ENCODE measurements at places on chromosomes 4 and X.

GRCh38 chr4:182897601-182898478, 19.3 kb downstream of the DCTD start:
- no peak for DNase-seq

GRCh38 chrX:1661048-1661921, 46.4 kb downstream of the ASMT start:
- DNase-seq = no peak

- DNase-seq = no peak
Measured at GRCh38 chr4:786861-787300, 39.0 kb downstream of the CPLX1 start.

GRCh38 chrX:48715072-48715471, 18.5 kb downstream of the SUV39H1 start:
- peak; percentile 39 for DNase-seq

- no peak for DNase-seq
Measured at GRCh38 chrX:11423362-11423818, 130.2 kb downstream of the AMELX start.

- DNase-seq = no peak
Measured at GRCh38 chr4:948101-948935, 16.1 kb downstream of the TMEM175 start.

DNA sequence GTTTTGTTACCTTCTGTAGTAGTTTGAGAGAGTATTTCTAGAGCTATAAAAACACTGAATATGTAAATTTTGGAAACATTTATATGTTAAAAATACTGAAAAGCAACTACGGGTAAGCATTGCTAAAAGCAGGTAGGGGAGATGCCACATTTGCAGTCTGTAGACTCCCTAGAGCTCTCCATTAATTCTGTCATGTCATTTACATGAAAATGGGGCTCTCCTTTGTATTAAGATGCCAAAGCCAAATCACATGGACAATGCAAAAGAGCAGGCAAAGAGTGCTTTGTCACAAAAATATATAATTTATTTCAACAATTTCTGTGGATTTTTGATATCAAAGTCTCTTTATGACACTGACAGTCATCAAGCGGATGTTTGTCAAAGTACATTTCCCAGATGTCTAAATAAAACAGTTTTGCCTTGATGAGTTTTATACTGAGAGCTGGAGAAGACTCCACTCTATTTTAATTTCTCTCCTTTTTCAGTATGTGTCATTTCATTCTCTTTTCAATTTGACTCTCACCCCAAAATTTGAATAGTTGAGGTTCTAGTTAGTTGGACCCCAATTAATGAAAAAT, 51.8 kb downstream of the LDB2 start:
- DNase-seq = no peak

GRCh38 chr4:127604949-127605709, 27.6 kb upstream of the INTU start:
- DNase-seq = no peak
